MM.1S (cell line): ENCODE measurements at places on chromosomes 6 and 20.

- no peak overlapping the region for H3K4me3 ChIP-seq
- H3K27me3 ChIP-seq = peaks cover 48% of the 10 kb centered on the region
- no peaks in the 10 kb centered on the region for H3K36me3 ChIP-seq
- H3K27ac ChIP-seq = no peak overlapping the region
- H3K4me1 ChIP-seq = no peaks in the 10 kb centered on the region
- DNase-seq = peak; percentile 18
These were observed 5.2 kb upstream of the BPIFA3 start for GRCh38 chr20:33211817-33212424.

DNA sequence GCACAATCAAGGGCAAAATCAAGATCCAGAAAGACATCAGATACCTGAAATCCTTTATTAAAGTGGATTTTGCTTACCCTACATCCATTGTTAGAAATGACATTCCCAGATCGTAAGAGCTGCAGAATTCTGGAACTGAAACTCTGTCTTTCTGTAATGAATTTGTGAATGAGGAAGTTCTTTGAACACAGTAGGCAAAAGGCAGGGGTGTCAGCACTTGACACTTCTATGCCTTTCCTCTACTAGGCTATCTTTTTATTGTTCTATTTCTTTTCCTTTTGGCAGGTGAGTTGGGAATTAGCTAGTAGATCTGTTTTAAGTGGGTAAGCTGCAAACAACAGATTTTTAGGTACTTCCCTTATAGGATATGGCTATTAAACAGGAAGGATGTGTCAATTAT is 126.3 kb downstream of the CARMIL1 start:
- H3K4me1 ChIP-seq = peaks cover 71% of the 10 kb centered on the region
- H3K27ac ChIP-seq = peak overlapping the region; percentile 99
- DNase-seq = peak; percentile 31
- no peaks in the 10 kb centered on the region for H3K27me3 ChIP-seq

GRCh38 chr20:35232575-35232974 is 6.1 kb downstream of the MMP24 start:
- no peaks in the 10 kb centered on the region for H3K27me3 ChIP-seq
- no peak for DNase-seq
- H3K4me1 ChIP-seq = no peaks in the 10 kb centered on the region
- H3K27ac ChIP-seq = no peak overlapping the region
- no peak overlapping the region for H3K4me3 ChIP-seq
- H3K36me3 ChIP-seq = no peaks in the 10 kb centered on the region

DNA sequence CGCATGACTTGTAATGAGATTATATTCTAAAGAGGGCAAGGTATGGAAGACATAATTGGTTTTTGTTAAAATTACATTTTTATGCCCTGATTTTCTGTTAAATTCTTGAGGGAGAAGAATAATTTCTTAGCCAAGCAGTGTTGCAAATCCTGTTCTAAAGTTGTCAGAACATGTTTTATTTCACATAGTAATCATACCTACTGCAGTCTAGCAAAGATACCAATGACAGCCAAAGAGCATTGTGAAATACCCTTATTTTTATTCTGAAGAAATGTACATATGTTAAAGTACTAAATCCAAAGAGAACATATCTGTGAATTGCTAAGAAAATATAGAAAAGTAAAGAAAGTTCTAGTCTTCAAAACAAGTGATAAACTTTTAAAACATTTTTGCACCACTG is 39.6 kb upstream of the SMIM8 start:
- H3K36me3 ChIP-seq = no peaks in the 10 kb centered on the region
- no peak for DNase-seq

DNA sequence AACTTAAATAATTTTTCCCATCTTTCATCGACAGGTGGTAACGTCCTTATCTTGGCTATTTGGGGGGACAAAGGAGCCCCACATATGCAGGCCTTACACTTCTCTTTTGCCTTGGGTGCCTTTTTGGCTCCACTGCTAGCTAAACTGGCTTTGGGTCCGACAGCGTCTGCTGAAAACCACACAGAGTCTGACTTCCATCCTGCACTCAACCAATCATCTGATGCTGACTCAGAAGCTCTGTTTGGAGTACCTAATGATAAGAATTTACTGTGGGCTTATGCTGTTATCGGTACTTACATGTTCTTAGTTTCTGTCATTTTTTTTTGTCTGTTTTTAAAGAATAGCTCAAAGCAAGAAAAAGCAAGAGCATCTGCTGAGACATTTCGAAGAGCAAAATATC is 178.5 kb downstream of the SLC16A10 start:
- no peak for DNase-seq
- H3K27me3 ChIP-seq = no peaks in the 10 kb centered on the region
- no peak overlapping the region for H3K27ac ChIP-seq
- H3K4me3 ChIP-seq = no peak overlapping the region
- H3K4me1 ChIP-seq = no peaks in the 10 kb centered on the region
- H3K36me3 ChIP-seq = peaks cover 5% of the 10 kb centered on the region; the same call in 1 of the 2 replicates

GRCh38 chr6:109023356-109023925 is 71.2 kb downstream of the SESN1 start:
- no peak overlapping the region for H3K27ac ChIP-seq
- no peaks in the 10 kb centered on the region for H3K36me3 ChIP-seq
- H3K4me3 ChIP-seq = no peak overlapping the region
- no peaks in the 10 kb centered on the region for H3K27me3 ChIP-seq
- no peak for DNase-seq

- 0 out of 2 replicates have a peak overlapping the region, but pooled peaks have one; percentile 6 for H3K4me3 ChIP-seq
- no peaks in the 10 kb centered on the region for H3K27me3 ChIP-seq
- H3K4me1 ChIP-seq = no peaks in the 10 kb centered on the region
- peak; percentile 41 for DNase-seq
These were observed 119.7 kb upstream of the ZNF184 start for GRCh38 chr6:27592481-27593199.
